Neural progenitor cell (in vitro differentiated cells): ENCODE measurements at places on chromosomes 6 and 20. TPM values are rescaled to one million over a fixed set of nuclear protein-coding genes. Genes with fewer than 3 reads are reported as not detected.
A peak's percentile ranks its signal among the peaks of the same experiment; 100 is the strongest.

GRCh38 chr6:46221222-46221793 lies 50.5 kb upstream of the ENPP5 start:
- no peak overlapping the region for H3K4me3 ChIP-seq
- peak; percentile 64 for DNase-seq
- no peaks in the 10 kb centered on the region for H3K4me1 ChIP-seq
- no peaks in the 10 kb centered on the region for H3K27me3 ChIP-seq
- H3K27ac ChIP-seq = no peak overlapping the region

DNA sequence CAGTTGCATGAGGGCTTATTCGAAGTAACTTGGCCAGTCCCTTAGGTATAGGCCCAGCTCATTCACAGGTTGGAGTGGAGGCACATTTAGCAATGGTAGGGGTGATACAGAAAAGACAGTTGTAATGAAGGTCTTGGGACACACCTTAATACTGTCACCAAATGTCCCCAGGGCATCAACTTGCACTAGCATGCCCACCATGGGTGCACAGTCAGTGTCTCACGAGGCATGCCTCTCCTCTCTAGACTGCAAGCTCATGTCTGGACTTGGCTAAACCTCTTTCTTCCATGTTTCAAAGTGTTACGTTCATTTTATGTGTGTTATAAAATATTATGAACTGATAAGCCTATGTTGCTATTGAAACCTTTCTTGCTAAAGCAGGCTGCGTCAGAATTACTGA lies 124.0 kb upstream of the ECI2 start:
- H3K27me3 ChIP-seq = no peaks in the 10 kb centered on the region
- no peak overlapping the region for H3K27ac ChIP-seq
- no peaks in the 10 kb centered on the region for H3K36me3 ChIP-seq
- H3K4me3 ChIP-seq = no peak overlapping the region

DNA sequence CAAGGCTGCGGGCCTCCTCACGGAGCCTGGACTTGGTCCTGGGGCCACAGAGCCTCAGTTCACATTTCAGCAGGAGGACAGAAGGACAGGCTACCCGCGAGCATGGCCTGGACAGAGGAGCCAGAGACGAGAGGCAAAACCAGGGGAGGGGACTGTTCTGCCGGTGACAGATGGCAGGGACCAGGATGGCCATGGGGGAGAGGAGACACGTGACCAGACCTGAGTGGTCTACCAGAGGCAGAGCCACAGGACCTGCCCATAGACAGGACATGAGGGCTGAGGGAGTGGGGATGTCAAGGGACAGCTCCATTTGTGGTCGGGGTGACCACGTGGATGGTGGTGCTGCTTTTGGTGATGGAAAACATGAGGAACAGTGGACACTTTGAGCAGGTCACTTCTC lies 207.9 kb downstream of the NFATC2 start:
- no peaks in the 10 kb centered on the region for H3K27me3 ChIP-seq
- H3K27ac ChIP-seq = no peak overlapping the region
- no peaks in the 10 kb centered on the region for H3K36me3 ChIP-seq
- H3K4me3 ChIP-seq = no peak overlapping the region
- H3K4me1 ChIP-seq = no peaks in the 10 kb centered on the region

GRCh38 chr6:31729979-31730630 lies 1.0 kb upstream of the DDAH2 start:
- H3K4me1 ChIP-seq = peaks cover 11% of the 10 kb centered on the region
- H3K4me3 ChIP-seq = peak overlapping the region; percentile 99
- peaks cover 5% of the 10 kb centered on the region for H3K36me3 ChIP-seq
- no peaks in the 10 kb centered on the region for H3K27me3 ChIP-seq
- H3K27ac ChIP-seq = peak overlapping the region; percentile 59
- DNase-seq = peak; percentile 98

Gene CFB
- total RNA-seq = 0.50 TPM in 1 of 2 replicates, not detected in the other

- no peaks in the 10 kb centered on the region for H3K27me3 ChIP-seq
- no peak overlapping the region for H3K4me3 ChIP-seq
- H3K4me1 ChIP-seq = no peaks in the 10 kb centered on the region
- no peak overlapping the region for H3K27ac ChIP-seq
Measured at GRCh38 chr6:67898875-67899274, 736.2 kb upstream of the ADGRB3 start.
